ENCODE measurements at places on chromosomes 13 and 19.
A peak's percentile ranks its signal among the peaks of the same experiment; 100 is the strongest.

- DNase-seq, result no peak
These were observed at the start of gene ARHGEF7 for GRCh38 chr13:111115061-111115964. TSS of gene ARHGEF7 (plus strand) at chr13:111115310. CDS start at chr13:111115527, 217 bp downstream.

GRCh38 chr13:42484386-42484785 is 89.6 kb upstream of the TNFSF11 start:
- DNase-seq, result no peak

DNA sequence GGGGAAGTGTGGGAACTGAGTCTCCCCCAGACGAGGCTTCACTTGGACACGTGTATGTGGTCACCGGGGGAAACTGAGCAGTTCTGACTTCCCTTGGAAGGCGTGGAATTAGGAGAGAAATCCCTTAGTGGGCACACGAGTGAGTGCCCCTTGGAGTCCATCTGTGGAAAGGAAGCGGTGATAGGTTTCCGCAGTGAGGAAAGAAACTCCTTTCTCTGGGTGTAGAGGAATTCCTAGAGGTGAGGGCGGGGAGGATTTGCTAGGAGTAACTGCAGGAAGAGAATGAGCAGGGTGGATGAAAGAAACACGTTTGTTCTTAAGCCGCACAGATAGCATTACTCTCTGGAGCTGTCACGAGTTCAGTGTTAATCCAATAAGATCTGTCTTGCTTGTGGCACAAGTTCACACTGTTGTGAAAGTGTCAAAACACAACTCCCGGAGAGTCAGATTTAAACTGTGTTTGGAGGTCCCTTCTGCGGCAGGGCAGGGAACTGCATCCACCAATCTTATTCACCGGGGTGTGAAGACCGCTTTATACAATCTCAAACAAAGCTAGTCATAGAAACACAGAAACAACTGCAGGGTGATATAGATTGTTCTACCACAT is 1.2 kb downstream of the KL start:
- peak; percentile 5 for DNase-seq

- DNase-seq, result no peak
These were observed 84.0 kb upstream of the GSX1 start for GRCh38 chr13:27708325-27708724.

GRCh38 chr19:13835791-13836723 is 40.8 kb downstream of the ZSWIM4 start:
- DNase-seq, result no peak
